Testis (tissue), 5 donors: ENCODE measurements at places on chromosomes 1 and 21. TPM values are rescaled to one million over a fixed set of nuclear protein-coding genes. Genes with fewer than 3 reads are reported as not detected.

- no peak overlapping the region for H3K4me3 ChIP-seq
- H3K27ac ChIP-seq, result no peak overlapping the region
- DNase-seq, result no peak
- no peaks in the 10 kb centered on the region for H3K36me3 ChIP-seq
- H3K27me3 ChIP-seq, result no peaks in the 10 kb centered on the region
These were observed 622.6 kb downstream of the ADGRL2 start for GRCh38 chr1:82423174-82423815.

DNA sequence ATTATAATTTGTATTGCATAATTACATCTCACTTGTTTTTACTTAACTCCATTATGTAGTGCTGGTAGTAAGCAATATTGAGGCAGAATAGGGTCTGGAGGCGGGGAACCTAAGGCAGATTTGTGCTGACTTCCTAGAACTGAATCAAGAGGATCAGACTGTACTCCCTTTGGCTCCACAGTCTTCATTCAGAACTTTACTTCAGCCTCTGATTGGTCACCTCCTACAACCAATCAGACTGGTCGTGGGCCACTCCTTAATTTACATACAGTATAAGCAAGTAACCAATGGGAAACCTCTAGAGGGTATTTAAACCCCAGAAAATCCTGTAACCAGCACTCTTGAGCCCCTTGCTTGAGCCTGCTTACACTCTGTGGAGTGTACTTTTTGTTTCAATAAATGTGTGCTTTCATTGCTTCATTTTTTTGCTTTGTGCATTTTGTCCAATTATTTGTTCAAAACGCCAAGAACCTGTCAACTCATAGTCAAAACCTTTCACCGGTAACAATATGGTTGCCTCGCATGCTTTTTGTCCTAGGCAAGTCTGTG is 31.6 kb downstream of the ZBTB8OS start:
- no peaks in the 10 kb centered on the region for H3K4me1 ChIP-seq
- H3K4me3 ChIP-seq, result no peak overlapping the region
- no peak overlapping the region for H3K27ac ChIP-seq
- H3K36me3 ChIP-seq, result no peaks in the 10 kb centered on the region

Gene MAP1LC3C
- 0.63 TPM for total RNA-seq

Gene PRAMEF14
- total RNA-seq, result not detected

DNA sequence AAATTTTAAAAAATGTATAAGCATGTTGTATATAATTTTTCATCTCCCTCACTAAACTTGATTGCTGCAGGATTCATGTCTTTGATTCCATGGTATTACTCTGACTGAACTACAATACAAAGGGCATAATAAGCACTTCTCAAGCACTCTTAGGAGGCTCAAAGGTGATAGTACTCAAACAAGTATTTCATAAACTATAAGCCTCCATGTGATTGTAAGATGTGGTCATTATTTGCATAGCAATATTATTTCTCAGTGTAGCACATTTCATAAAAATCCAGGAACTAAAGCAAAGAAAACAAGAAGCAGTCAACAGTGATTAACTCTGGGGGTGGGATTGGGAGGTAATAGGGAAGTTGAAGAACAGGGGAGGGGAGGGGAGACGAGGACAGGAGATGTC is 106.2 kb upstream of the DPT start:
- no peaks in the 10 kb centered on the region for H3K36me3 ChIP-seq
- no peaks in the 10 kb centered on the region for H3K27me3 ChIP-seq
- peaks cover 4% of the 10 kb centered on the region for H3K4me1 ChIP-seq
- no peak for DNase-seq

DNA sequence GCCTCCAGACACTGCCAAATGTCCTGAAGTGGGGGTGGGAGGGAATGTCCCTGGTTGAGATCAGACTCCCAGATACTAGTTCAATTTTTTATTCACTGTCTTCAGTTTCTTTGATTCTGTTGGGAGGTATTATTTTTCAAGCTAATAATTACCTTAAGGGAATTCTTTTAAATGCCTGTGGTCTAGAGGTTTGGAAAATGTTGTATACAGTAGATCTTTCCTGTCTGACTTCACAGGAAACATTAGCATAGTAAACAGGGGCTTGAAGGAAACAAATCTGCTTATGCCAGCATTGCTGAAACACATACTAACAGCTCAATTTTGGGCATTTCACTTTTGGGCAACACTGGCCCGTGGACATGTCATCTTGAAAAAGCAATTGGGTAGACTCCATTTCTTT is 84.3 kb upstream of the HP1BP3 start:
- H3K36me3 ChIP-seq, result no peaks in the 10 kb centered on the region
- H3K27me3 ChIP-seq, result no peaks in the 10 kb centered on the region
- no peaks in the 10 kb centered on the region for H3K4me1 ChIP-seq

Gene TCHH
- total RNA-seq, result 2.9 TPM

- H3K4me1 ChIP-seq, result no peaks in the 10 kb centered on the region
- no peaks in the 10 kb centered on the region for H3K27me3 ChIP-seq
- no peak for DNase-seq
- no peak overlapping the region for H3K4me3 ChIP-seq
- no peaks in the 10 kb centered on the region for H3K36me3 ChIP-seq
- H3K27ac ChIP-seq, result no peak overlapping the region
These were observed 200.9 kb downstream of the RPS6KC1 start for GRCh38 chr1:213251972-213252371.

DNA sequence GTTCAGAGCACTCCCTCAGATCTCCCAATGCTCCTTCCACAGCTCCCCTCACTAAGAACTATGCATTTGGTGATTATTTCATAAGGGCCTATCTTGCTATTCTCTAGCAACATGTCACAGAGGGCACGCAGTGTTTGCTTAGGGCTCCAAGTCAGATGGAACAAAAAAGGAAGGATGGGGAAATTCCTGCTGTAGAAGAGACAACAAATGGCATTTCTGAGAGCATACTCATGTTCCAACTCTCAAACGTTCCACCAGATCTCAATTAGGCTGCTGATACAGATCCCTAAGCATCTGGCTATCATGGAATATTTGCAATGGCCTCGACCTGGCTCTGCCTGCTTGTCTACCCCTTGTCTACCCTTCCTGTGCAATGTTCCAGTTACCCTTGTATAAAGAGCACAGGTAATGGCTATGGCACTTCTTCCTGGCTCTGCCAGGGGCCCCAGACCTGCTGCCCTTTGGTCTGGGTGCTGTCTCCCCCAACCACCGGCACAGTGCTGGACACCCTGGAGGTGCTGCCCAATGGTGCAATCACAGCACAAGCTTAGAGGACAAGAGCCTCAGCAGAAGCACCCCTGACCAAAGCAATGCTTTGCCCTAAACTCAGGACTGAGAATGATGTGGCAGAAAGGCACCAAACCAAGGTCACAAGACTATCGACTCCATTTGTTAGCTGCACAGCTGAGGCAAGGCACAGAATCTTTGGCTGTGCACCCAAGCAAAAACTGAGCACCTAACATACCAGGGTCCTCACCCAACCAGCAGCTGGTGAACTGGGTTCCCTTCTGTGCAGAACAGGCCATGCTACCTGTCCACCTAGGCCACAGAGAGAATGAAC is 3.6 kb downstream of the PARP1 start:
- no peak overlapping the region for H3K4me3 ChIP-seq
- no peak overlapping the region for H3K27ac ChIP-seq
- no peak for DNase-seq
- H3K4me1 ChIP-seq, result peaks cover 23% of the 10 kb centered on the region
- H3K36me3 ChIP-seq, result no peaks in the 10 kb centered on the region
